CD4-positive, alpha-beta T cell treated with Interferon alpha-2 for 1 hour (primary cell): ENCODE measurements at places on chromosomes 16 and 17.

DNA sequence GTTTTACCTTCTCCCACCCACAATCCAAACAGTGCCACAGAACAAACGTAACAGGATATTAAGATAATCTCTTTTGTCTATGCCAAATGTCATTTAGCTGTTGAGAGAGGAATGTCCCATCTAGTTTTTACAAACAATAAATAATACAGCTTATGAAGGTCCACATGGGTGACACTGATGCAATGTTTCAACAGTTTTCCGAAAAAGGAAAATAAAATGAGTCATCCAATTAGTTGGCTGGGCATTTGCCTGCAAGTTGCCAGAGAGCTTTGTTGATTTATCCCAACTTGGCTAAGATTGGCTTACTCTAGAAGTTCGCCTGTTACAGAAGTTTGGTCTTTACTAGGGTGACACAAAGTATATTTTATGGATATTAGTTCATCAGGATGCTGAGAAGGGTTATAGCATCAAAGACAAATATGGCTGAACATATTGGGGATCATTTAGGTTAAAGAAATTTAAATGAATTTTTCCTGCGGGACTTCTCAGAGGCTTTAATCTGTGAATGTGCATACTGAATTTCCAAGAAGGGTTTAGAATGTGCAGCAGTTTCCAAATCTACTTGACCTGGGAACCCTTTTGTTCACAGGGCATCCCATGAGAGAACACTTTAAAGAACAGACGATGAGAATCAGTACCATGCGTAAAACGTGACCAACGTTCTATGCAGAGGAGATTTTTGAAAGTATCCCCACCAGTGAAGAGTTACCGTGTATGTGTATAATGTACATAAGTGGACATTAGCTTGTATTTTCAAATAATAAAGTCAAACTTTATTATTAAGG lies 73.1 kb downstream of the CDH13 start:
- DNase-seq: no peak

DNA sequence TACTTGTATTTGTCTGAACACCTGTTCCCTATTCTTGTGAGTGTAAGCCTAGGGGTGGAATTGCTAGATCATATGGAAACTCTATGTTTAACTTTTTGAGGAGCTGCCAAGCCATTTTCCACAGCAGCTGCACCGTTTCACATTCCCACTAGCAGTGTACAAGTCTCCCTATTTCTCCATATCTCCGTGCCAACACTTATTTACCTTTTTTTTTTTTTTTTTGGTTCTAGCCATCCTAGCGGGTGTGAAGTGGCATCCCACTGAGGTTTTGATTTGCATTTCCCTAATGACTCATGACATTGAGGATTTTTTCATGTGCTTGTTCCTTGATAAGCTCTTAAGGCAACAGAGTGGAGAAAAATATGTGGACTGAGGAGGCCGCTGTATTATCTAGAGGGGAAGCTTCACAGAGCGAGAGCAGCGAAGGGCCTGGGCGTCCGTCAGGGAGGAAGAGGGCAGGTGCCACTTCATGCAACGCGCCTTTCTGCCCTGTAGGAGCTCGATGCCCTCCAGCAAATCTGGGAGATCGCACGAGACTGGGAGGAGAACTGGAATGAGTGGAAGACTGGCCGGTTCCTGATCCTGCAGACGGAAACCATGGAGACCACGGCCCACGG lies 50.0 kb downstream of the DNAH2 start:
- no peak for DNase-seq

GRCh38 chr17:43831633-43832032 lies 1.3 kb downstream of the MPP3 start:
- DNase-seq: no peak

DNA sequence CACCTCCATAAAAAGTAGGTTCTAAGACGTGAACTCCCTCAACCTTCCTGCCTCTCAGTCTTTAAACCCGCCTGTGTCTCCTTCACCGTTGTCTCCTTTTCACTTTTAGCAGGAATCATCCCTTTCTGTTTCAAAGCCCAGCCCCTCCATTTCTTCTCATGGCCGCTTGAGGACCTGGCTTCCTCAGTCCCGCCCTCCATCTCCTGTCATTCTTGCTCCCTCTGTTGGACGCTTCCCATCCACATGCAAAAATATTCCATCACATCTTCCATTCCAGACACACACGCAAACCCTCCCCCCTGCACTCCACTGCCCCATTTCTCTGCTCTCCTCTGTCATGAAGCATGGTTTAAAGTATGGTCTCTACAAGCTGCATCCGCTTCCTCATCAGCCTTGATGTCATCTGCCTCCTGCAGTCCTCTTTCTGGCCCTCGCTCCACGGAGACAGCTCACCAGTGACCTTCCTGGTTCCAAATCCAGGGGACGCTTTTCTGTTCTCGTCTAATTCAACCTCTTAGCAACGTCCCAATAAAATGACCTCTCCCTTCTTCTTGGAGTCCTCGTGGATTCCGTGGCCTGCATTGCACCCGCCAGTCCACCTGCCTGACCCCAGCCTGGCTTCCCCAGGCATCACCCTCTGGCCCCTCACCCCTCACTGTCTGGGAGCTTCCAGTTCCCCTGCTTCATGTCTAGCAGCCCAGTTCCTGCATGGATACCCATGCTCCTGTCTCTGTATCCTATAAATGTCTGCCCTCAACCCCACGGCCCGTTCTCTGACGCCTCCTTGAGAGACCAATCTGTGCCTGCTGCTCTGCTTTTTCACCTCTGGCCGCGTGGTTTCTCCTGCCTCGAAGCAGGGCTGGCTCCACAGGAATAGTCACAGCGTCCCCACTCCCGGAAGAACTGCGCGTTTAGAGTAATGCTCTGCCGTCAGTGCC lies 26.2 kb downstream of the ANKRD40 start:
- DNase-seq: peak; percentile 12

- DNase-seq: no peak
Observed at GRCh38 chr16:13517841-13518240, 402.1 kb upstream of the ERCC4 start.

- DNase-seq: no peak
Observed at GRCh38 chr17:78058581-78058980, 70.0 kb downstream of the TMC6 start.

- DNase-seq: no peak
Observed at GRCh38 chr17:37422971-37423625, 16.4 kb downstream of the TADA2A start.

- no peak for DNase-seq
Observed at GRCh38 chr17:56577843-56578204, 15.7 kb upstream of the NOG start.

DNA sequence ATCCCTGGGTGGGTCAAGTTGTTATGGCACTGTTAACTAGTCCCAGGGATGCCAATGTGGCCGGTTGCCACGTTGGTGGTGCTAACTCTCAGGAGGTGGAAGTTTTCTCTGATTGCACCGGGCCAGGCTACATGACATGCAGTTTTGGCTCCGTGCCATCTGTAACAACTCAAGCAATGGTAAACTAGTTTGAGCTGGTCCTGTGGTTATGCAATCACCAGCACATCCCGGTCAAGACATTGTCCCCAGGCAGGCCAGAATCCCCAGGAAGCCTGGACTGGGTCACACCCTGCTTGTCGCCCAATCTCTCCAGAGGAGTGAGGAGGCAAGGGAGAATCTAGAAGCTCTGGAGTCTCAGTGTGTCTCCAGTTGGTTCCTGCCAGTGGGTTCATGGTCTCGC lies 10.1 kb upstream of the CCL17 start:
- DNase-seq: no peak

GRCh38 chr16:85293904-85294642 lies 181.8 kb upstream of the CIBAR2 start:
- no peak for DNase-seq

- DNase-seq: no peak
Observed at GRCh38 chr17:3865176-3865575, 19.1 kb upstream of the NCBP3 start.

DNA sequence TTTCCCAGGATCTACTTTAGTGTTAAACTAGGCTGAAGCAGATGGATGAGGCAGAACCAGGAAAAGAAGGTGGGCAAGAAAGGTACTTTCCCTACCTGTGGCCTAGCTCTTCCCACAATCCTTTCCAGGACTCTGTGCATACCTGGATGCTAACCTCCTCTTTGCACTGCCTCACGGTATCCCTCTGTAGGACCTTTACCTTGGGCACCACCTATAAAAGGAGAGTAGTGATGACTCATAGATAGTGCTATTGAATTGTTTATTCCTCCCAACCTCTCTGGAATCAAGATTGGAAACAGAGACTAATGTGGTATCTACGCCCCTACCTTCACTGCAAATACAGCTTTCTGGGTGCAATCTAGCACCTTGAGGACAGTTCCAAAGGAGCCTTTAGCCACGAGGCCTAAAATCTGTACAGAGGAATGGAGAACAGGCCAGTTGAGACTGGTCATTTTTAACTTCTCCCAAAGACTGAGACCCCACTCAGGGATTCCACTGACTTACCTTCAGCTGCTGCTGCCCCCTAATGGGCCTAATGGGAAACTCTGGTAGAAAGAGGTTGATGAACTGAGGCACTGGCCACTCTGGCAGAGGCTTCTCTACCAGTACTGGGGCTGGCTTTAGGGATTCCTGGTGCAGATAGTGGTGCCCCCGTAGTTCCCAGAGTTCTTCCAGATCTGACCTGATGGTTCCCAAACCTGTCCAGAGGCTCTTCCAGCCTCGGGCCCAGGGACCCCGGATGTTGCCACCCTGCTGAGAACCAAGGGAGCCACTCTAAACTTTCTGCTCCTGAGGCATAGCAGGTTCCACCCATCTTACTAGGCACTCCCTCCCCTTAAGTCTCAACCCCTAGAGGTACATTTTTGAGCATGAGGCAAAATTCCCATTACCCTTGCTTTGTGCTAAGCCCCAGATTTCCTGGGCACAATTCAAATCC lies 781 bp downstream of the RSKR start:
- peak; percentile 9 for DNase-seq

- no peak for DNase-seq
Observed at GRCh38 chr16:9119795-9120194, 28.4 kb downstream of the HAPSTR1 start.

- peak; percentile 66 for DNase-seq
Observed at GRCh38 chr17:50198026-50198669, 3.3 kb downstream of the COL1A1 start.

DNA sequence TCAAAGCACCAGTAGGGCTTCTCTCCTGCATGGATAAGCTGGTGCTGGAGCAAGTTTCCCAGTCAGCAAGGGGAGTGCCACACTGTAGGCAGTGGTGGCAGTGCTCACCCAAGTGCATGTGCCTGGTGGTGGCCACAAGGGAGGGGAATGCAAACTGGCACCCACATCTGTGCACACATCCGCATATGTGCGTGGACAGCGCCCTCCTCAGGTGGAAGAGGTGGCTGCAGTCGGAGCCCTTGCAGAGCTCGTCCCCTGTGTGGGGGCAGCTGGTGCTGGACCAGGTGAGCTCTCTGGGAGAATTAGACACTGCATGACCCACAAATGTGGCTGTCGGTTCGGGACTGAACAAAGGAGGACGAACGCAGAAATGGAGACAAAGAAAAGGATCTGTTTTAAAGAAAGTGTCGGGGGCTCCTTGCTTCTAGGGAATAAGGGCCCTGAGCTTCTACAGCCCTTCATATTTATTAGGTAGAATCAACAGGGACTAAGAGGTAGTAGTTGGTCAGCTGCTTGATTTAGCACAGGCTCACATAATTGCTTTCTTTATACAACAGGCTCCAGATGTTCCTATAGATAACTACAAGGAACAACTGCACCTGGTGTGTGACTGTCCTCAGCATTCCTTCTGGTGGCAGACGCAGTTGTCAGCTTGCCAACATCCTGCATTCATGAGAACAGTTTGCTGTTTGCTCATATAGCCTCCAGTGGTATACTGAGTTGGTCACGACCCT lies 5.3 kb upstream of the ZNF689 start:
- DNase-seq: peak; percentile 58

DNA sequence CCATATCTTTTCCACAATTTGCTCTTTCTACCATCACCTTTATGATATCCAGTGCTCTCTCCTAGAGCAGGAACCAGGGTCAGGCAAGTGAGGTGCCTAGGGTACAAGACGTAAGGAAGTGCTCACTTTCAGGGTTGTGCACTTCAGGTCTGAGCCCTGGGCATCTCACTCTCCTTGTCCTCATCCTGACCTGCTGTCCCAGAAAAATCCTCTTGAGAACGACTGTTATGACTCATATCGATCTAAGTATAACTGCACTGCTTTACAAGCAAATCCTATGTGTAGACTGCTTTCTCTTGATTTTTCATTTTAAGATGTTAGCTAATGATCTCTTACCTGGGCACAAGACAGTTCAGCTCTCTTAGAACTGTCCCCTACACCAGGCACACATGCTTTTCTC lies 100.1 kb downstream of the TMEM100 start:
- DNase-seq: no peak

DNA sequence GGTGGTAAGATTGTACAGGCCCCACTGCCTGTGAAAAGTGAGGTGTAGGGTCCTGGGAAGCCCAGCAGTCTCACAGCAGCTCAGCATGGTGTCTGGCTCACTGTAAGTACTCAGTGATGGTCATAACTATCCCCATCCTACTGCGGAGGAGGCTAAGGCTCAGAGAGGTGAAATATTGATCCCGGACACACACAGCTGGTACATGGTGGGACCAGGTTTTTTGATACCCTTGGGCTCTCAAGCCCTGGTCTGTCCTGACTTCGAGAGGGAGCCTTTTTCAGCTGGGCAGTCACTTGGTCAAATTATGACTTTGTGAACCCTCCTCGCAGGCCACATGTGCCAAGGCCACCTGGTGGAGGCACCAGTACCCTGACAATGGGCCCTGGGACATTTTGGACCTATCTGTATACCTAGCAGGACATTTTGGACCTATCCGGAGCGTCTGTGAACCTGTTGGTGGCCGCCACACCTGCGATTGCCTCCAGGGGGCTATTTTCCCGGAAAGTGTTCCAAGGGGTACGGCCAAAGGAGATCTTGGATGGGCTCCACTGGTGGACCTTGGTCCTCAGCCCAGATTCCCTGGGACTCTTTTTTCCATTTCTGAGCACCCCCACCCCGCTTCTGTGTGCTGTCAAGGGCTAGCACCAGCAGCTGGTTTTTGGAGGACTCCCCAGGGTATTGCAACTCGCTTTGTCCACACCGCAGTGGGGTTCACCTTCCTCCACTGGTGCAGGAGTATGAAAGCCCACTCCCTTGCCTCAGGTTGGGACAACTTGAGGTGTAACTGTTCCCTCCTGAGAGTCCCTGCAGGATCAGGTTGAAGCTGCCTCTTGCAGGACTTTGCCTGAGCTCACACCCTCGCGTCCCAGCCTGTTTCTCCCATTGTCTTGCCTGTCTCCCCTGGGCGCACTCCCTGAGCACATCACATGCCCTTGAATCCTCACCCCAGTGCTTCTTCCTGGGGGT lies 83.6 kb upstream of the NKD1 start:
- no peak for DNase-seq

GRCh38 chr17:82900741-82901140 lies 60.9 kb upstream of the ZNF750 start:
- no peak for DNase-seq

DNA sequence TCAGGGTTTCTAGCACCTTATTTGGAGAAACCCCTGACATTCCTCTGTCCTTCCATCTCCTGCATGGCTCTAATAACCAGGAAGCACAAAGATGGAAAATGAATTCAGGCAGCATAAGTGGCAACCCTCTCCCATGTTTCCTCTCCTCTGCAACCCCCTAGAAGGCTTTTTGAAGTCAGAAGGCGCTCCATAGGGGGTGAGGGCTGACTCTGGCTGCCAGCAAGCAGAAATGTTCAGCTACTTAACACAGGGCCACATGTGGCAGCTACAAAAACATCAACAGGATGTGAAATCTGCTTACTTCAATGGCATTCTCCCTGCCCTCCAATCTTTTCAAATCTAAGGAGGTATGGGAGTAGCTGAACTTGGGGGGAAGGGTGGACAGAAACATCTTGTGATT lies 55.2 kb upstream of the IRX5 start:
- no peak for DNase-seq

GRCh38 chr16:75710344-75710743 lies 9.1 kb upstream of the DUXB start:
- no peak for DNase-seq
